Activated CD4-positive, CD25-positive, alpha-beta regulatory T cell (primary cell): ENCODE measurements at places on chromosomes 1 and 21.

- no peak for DNase-seq
These were observed 193.9 kb downstream of the DHRS3 start for GRCh38 chr1:12424087-12424529.

DNA sequence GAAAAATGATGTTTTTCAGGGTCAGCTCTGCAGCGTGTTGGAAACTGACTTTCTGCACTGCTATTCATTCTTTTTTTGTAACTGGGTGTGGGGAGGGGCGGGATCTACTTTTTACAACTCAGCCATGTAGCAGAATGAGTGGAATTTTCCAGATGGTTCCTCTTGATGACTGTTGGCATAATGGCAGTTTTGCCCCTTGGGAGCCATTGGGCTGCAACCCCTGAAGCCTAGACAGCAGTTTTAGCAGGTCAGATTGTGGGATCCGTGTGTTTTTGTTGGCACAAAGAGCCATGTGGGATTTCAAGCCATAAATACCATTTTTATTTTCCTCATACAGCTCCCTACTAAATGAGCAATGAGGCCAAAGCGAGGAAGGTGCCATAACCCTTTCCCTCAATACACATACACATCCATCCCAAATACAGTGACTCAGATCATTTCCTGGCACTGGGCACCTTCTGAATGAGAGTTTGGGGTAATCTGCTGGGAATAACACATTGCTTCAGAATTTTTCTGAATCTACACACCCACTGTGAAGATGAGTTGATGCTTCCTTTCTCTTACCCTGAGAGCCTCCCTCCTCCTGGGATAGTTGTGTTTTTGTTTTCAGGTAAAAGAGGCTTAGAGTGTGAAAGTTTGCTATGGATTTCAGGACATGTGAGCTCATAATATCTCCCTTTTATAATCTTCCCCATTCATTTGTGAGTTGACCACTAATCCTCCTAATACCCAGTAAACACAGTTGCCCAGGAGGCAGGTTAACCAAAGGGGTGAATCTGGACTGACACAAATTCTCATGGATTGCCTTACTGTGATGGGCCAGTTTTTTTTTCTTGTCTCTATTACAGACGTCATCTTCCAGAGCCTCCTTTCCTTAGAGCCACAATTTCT lies 13.1 kb downstream of the S100A10 start:
- DNase-seq, result no peak

DNA sequence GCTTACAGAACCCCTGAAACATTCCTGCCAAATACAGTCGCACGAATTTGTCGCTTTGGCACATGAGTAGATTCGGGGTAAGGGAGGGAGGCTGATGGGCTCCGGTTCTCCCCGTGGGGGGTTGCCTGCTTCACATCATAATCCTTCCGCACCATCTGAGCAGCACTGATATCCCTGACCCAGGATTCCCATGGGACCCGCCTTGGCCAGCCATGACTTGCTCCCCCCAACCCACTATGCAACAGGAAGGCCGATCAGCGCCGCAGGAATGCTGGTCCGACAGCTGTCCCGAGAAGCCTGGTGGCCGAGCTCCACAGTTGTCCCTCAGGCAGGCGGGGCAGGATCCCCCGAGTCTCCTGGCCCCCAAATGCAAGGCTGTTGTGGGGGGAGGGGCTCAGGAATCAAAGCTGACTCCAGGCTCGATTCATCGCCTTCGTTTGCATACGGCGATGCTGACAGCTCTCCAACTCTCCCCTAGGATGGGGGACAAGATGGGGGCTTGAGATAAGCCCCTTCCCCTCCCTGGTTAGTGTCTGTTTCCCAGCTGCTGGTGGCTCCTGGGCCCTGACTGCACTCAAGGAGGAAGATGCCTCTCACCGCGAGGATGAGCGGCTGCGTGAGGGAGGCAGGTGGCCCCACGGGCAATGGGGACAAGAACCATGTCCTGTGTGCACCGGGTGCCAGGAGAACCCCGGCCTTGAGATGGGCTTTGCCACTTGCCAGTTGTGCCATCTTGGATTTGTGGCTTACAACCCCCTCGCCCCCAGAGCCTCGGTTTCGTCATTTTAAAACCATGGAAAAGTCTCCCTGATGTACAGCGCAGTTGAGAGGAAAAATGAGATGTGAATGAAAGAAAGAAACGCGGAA lies 9.3 kb downstream of the DRAXIN start:
- no peak for DNase-seq

GRCh38 chr1:232186931-232187330 lies 443.0 kb downstream of the SIPA1L2 start:
- no peak for DNase-seq

DNA sequence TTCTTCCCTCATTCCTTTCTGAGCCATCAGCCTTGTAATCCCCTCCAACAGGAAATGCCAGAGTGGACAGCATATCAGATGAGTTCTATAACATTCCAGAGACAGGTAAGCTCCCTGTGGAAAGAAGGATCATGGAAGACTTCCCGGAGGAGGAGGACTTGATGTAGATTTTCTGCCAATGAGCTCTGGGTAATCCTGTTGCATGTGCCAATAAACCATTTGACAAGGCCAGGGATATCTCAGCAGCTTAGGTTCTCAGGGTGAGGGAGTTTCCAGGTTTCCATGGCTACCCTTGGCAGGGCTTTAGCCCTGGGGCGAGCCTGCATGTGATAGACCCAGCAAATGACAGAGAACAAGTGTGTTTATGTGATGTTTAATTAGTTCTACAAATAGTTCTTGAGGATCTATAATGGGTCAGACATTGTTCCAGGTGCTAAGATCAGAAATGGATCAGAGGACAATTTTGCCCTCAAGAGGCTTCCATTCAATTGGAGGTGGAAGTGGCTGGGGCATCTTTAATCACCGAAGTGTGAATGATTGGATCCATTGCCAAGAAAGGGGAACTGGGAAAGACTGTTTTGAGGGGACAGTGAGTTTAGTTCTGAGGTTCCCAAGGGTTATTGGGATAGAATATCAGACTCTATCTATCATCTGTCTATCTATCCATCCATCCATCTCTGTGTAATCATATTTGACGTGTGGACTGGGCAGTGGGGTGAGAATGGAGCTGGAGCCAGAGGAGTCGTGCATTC lies 6.9 kb downstream of the PLA2G5 start:
- no peak for DNase-seq

- DNase-seq, result no peak
These were observed 156.8 kb upstream of the KCND3 start for GRCh38 chr1:112146201-112146715.

GRCh38 chr1:183544598-183545297 lies 45.5 kb downstream of the NCF2 start:
- DNase-seq, result no peak

DNA sequence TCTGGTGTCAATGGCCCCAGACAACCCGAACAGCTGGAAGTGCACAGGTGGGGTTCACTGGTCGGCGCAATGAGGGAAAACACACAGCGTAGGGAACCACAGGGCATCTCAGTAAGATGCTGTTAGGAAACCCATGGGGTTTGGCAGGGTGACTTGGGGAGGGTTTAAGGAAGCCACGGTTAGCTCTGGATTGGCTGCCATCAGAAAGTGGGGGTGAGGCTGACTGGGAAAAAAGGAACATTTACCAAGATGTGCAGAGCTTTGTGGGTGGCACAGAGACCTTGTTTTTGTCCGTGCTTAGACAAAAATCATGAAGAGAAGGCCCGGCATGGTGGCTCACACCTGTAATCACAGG lies 11.0 kb downstream of the ALDH4A1 start:
- no peak for DNase-seq

DNA sequence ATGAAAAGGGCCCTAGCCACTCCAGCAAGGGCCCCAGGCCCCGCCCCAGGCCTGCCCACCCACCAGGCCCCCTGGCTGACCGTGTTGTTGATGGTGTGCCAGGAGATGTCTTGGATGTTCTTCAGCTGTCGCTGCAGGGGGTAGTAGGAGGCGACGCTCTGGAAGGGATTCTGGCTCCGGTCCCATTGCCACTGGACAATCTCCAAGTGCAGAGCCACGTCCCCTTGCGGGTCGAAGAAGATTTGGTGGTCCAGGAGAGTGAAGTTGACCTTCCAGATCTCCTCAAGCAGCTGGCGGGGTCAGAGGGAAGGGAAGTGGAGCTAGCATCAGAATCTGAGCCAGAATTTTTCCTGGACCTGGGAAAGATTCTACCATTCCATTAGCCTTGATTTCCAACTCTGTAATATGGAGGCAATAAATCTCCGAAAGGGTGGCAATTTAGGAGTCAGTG lies 10.2 kb downstream of the TAS1R2 start:
- no peak for DNase-seq

- DNase-seq, result no peak
These were observed 125.5 kb upstream of the IRF2BP2 start for GRCh38 chr1:234735476-234735875.

DNA sequence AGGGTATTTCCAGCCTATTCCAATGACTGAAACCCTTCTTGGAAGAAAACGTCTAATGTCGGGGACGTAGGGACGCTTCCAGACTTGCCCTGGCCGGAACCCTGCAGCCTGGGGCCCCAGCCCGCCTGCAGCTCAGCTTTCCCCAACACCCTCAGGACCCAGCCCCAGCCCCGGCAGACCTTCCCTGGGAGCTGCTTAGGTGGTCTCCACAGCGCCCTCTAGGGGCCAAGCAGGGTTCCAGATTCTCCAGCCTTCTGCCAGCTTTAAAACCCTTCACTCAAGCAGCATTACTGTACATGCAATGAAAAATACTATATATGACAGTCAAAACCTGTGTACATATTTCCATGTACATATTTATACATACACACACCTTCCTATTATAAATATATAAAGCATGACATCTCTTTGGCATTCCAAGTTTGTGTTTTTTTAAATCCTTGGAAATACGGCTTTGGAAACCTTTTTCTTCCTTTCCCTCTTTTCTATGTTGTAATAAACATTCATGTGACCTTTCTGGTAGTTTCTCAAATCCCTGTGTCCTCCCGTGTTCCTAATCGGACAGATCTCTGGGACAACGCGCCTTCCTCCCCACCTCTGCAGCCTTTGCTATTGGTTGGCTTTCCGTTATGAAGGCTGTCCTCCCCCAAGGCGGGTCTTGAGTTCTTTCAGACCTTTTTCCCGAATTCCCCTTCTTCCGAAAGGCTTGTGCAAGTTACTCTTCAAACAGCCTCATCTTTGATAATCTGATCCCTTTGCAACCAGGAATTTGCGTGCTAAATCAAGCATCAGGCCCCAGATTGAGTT lies 60.3 kb downstream of the STUM start:
- peak; percentile 45 for DNase-seq

GRCh38 chr1:150906329-150906728 lies 19.4 kb downstream of the CTXND2 start:
- no peak for DNase-seq

DNA sequence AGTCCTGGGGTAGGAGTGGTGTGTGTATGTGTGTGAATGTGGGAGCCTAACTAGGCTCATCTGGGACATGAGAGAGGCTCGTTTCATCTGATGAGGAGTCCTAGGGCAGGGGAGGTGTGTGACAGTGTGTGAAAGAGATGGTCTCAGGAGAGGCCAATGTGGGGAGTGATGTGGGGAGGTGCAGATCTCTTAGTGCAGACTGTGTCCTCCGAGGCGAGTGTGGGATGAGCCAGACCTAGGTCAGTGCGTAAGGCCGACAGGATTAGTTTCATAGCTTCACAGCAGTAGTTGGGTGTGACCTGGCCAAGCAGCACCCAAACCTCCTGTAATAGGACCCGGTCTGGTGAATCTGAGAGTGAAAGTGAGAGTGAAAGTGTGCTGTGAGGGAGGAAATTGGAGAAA lies 94.7 kb downstream of the LIPI start:
- no peak for DNase-seq

GRCh38 chr1:192399161-192399560 lies 82.4 kb downstream of the RGS21 start:
- DNase-seq, result no peak

- DNase-seq, result no peak
These were observed 12.7 kb upstream of the RAB42 start for GRCh38 chr1:28579401-28579800.

DNA sequence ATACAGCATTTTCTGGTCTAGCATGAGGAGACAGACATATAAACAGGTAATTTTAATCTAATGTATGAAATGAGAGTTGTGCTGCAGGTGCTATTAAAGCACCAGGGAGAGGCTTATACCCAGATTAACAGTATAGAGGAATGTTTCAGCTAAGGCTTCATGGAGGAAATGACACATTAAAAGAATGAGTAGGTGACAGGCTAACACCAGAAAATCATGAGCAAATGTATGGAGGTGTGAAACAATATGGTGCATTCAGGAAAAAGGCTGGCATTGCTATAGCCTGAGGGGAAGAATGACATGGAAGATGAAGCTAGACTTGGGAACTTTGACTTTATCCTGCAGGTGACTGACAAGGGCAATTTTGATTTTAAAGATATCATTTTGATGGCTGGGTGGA lies 7.0 kb downstream of the ARPC5 start:
- no peak for DNase-seq

- no peak for DNase-seq
These were observed 44.5 kb upstream of the DISP3 start for GRCh38 chr1:11434501-11434900.

DNA sequence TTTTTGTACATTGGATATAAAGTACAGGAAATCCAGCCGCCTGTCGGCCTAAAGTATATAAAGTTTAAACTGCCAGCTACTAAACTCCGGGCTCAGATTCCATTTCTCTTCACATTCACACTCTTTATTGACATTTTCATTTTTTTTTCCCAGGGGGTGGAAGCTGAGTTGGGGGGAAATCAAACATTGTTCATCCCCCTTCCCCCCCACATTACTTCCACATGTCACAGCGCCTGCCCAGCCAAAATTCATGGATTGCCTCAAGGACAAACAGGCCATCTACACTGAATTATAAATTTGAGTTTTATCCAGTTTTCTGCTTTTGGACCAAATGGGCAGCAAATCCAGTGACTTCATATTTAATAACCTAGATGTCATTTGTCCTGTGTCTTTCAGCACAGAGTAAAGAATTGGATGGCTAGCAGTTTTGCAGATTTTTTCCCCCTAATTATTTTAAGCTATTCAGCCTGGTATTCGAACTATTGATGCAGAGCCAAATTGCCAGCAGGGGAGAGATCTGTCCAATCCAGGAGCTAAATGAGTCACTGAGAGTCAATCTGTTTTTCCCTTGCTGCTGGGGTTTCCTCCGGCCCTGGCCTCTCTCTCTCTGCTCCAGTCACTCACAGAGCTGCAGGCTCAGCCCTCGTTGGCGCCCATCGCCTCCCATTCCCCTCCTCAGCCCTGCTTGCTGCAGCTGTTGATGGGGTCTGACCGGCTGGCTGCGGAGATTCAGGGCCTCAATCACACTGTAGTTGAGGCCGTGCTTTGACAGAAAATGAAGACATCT lies 98.0 kb downstream of the LMO4 start:
- DNase-seq, result no peak

DNA sequence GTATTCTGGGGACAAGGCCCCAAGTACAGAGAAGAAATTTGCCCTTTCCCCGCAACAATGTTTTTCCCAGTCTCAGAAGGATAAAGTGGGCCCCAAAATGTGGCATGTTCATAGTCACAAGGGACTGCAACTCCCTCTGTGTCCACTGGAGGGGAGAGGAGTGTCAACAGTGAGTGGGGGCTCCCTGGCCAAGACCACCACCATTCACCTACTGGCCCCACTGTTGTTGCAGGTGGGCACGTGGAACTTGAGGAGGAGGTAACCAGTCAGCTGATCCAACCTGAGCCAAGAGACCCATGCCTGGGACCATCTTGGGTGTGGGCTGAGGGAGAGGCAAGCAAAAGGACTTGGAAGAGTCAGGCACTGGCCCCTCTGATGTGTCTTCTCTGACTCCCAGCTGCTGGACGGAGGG lies 777 bp downstream of the NUDT17 start:
- DNase-seq, result no peak

GRCh38 chr1:220956501-220957232 lies 77.4 kb downstream of the HLX start:
- no peak for DNase-seq
